ENCODE measurements at places on chromosomes 16 and 17.

DNA sequence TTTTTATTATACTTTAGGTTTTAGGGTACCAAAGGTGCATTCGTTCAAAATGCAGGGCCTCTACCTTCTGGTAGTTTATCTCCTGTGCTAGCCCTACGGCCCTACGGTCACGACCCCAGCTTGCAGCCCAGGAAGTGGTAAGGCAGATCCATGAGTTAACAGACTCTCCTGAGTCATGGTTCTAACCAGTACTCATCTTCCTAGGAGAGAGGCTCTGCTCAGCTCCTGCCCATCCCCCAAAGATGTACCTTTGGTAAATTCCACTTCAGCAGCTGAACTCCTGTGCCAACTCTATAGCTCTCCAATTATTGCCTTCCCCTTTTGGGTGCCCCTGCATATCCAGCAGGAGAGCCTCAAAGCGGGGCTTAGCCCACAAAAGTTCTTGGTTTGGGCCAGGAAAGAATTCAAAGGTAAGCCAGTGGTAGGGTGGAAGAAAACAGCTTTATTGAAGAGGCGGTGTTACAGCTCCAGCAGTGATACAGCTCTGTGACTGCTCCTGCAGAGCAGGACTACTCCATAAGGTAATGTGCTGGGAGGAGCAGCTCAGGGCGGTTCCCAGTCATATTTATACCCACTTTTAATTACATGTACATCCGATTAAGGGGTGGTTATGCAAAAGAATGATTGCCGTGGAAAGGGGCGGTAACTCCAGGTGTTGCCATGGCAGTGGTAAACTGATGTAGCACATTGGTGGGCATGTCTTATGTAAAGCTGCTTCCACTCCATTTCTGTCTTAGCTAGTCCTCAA lies 241.4 kb downstream of the PMP22 start:
- no peak for DNase-seq
- no peaks in the 10 kb centered on the region for H3K4me1 ChIP-seq
- H3K27me3 ChIP-seq, result no peaks in the 10 kb centered on the region
- no peak overlapping the region for H3K4me3 ChIP-seq
- no peak overlapping the region for H3K27ac ChIP-seq

DNA sequence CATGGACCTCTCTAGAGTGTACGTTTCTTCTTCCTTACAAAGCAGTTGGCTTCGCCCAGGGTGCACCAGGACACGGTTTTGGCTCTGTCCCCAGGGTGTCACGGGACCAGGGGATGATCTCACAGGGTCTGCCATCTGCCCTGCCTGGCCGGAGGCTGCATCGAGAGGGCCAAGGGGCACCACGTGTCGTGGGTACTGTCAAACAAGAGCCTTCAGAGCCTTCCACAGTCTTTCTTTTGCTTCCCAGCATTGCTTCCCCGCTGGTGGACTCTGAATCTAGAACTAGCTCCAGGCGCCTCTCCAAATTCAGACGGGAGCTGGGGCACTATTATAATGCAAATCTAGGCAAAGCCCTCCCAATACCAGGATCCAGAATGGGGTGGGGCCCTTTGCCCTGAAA lies 47.9 kb downstream of the MAPT start:
- no peak overlapping the region for H3K4me3 ChIP-seq
- H3K27me3 ChIP-seq, result peaks cover 26% of the 10 kb centered on the region
- no peaks in the 10 kb centered on the region for H3K36me3 ChIP-seq
- no peak overlapping the region for H3K27ac ChIP-seq

GRCh38 chr17:73560661-73561060 lies 83.6 kb downstream of the SDK2 start:
- H3K27me3 ChIP-seq, result no peaks in the 10 kb centered on the region
- no peaks in the 10 kb centered on the region for H3K4me1 ChIP-seq
- DNase-seq, result no peak
- H3K36me3 ChIP-seq, result no peaks in the 10 kb centered on the region

- no peaks in the 10 kb centered on the region for H3K27me3 ChIP-seq
- no peak for DNase-seq
- H3K4me3 ChIP-seq, result no peak overlapping the region
- H3K36me3 ChIP-seq, result no peaks in the 10 kb centered on the region
Measured at GRCh38 chr16:5490499-5490898, 392.9 kb upstream of the EEF2KMT start.

DNA sequence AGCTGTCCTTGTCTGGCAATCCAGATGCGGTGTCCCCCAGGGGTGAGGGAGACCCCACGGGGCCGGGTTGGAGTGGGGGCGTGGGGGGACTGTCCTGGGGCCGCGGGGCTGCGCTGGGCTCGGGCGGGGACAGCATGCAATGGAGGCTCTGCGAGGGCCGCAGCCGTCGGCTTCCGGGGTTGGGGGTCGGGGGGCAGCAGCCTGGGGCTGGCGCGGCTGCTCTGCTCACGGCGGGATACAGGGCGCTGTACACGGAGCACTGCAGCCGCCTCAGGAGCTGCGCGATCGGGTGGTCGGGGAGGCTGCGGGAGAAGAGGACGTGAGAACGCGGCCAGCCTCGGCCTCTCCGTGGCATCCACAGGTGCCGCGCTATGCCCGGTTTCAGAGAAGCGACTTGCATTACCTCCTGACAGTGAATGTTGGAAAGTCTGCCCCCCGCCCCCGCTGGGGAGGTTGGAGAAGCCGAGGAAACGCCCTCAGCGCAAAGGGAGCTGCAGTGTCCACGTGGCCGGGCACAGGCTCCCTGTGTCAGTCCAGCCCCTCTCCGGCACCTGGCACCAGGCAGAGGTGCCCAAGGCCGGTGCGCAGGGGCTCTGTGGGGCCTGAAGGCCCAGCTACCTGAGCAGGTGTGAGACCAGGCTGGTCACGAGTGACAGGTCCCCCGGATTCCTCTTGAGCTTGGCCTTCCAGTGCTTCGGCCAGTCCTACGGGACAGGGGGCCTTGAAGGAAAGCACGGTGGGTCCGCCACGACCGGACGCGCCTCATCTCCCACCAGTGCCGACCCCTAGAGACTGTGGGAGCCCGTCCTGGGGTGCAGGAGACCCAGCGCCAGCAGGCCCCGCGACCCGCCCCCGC lies 9.4 kb upstream of the SPATA2L start:
- H3K4me1 ChIP-seq, result peaks cover 3% of the 10 kb centered on the region
- no peak overlapping the region for H3K4me3 ChIP-seq
- no peaks in the 10 kb centered on the region for H3K27me3 ChIP-seq

GRCh38 chr17:82400830-82401229 lies 17.3 kb upstream of the HEXD start:
- peaks cover 3% of the 10 kb centered on the region for H3K36me3 ChIP-seq
- DNase-seq, result no peak
- H3K4me3 ChIP-seq, result no peak overlapping the region
- no peaks in the 10 kb centered on the region for H3K27me3 ChIP-seq
- H3K27ac ChIP-seq, result no peak overlapping the region
- H3K4me1 ChIP-seq, result peaks cover 6% of the 10 kb centered on the region

DNA sequence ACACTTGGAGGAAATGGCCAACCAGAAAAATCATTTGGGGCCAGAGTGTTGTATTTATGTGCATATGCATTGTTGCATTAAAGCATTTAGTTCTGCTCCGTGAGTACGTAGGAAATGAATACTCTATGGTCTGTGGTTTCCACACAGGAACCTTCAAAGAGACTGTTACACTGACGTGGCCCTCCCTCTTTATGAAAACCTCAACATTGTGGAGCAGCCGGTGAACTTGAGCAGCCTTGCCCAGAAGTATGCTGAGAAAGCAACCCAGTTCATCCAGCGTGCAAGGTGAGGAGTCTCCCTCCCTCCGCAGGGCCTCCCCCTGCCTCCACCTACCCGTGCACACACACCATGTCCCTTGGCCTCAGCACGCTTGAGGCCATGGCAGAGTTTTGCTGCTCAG lies 65.2 kb downstream of the ARSG start:
- no peaks in the 10 kb centered on the region for H3K27me3 ChIP-seq
- DNase-seq, result peak; percentile 71
- H3K36me3 ChIP-seq, result no peaks in the 10 kb centered on the region
- H3K27ac ChIP-seq, result no peak overlapping the region
- H3K4me3 ChIP-seq, result no peak overlapping the region
- H3K4me1 ChIP-seq, result peaks cover 11% of the 10 kb centered on the region

DNA sequence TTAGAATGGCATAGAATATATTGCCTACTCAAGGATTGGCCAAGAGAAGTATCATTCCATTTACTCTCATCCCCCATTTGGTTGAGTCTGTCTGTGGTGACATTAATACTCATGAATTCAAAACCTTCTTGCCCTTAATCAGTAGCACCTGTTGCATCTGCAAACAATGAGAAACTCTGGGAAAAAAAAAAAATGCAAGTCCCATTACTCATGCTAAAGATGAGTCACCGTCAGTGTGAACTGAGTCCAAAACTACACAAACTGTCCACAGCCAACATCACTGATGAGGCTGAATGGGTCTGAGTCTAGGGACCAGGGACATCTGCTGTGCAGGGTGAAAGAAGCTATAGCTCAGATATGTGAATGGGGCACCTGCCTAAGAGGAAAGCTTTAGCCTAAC lies 96.9 kb upstream of the ADAMTS18 start:
- DNase-seq, result peak; percentile 71
- H3K27ac ChIP-seq, result no peak overlapping the region
- H3K27me3 ChIP-seq, result no peaks in the 10 kb centered on the region
- no peaks in the 10 kb centered on the region for H3K36me3 ChIP-seq
- no peak overlapping the region for H3K4me3 ChIP-seq

DNA sequence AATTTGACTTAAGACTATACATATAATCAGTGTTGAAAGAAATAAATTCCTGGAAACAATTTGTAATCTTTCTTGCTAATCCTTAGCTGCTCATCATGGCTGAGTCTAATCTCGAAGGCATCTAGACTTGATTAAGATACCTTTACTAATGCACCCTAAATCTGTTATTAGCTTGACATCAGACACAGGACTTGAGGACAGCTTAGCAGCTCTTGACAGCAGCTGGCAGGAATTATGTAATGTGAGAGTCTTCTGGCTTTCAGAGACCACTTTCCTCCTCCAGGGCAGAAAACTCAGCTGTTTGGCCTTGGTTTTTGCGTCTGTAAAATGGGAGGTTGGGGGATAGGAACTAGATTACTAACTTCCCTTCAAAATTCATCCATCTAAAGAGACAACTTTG lies 7.1 kb upstream of the MPP2 start:
- peaks cover 34% of the 10 kb centered on the region for H3K27me3 ChIP-seq
- DNase-seq, result no peak
- H3K36me3 ChIP-seq, result no peaks in the 10 kb centered on the region
- H3K4me3 ChIP-seq, result no peak overlapping the region
- H3K4me1 ChIP-seq, result no peaks in the 10 kb centered on the region
